Stimulated activated CD8-positive, alpha-beta memory T cell treated with anti-CD3 and anti-CD28 coated beads, Interleukin-2, amount 100 ng/mL, for 1 hour (primary cell): ENCODE measurements at places on chromosomes 5 and 9.

GRCh38 chr9:110620726-110621125 is 41.2 kb upstream of the SVEP1 start:
- DNase-seq, result no peak

DNA sequence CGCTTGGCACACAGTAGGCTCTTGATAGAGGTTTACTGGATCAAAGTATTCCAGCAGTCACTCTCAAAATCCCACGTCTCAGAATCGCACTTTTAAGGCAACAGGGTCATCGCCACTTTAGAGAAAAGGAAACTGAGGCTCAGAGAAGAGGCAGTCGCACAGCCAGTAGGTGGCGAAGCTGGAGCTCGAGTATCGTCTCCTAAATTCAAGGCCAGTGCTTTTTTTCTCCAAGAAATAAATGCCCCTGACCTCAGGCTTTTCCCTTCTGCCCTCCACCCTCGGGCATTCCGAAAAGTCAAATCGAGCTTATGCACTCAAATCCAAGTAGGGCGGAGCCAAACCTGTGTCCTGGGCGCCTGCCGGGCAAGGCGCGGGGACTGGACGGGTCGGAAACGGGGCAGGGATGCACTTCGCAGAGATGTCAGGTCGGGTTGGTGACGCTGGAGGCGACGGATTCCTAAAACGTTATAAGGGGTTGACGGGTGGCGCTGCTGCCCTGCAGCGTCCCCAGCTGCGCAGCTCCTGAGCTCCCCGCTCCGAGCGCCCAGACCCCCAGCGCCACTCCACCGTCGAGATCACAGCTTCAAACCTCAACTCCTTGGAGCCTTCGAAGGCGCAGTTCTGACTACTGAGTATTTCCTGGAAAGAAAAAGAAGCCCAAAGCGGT is 4.7 kb upstream of the FOXB2 start:
- no peak for DNase-seq

DNA sequence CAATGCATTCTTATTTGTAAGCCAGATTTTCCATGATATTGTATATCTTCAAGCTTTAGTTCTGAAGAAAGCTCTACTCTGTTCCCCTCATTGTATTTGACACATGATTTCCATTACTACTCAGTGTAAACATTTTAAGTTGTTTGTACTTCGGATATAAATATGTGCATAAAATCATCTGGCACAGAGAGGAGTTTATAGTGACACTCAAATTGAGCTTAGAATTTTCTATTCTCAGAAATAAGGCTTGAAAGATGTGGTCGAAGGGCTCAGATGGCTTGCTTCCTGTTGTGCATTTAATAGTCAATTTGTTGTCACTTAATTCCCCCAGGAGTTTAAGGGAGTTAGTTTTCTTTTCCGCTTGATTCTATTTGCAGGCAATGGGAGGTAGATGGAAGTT is 88.8 kb downstream of the PPIC start:
- DNase-seq, result no peak

GRCh38 chr9:92977279-92977678 is 30.0 kb downstream of the FGD3 start:
- no peak for DNase-seq

DNA sequence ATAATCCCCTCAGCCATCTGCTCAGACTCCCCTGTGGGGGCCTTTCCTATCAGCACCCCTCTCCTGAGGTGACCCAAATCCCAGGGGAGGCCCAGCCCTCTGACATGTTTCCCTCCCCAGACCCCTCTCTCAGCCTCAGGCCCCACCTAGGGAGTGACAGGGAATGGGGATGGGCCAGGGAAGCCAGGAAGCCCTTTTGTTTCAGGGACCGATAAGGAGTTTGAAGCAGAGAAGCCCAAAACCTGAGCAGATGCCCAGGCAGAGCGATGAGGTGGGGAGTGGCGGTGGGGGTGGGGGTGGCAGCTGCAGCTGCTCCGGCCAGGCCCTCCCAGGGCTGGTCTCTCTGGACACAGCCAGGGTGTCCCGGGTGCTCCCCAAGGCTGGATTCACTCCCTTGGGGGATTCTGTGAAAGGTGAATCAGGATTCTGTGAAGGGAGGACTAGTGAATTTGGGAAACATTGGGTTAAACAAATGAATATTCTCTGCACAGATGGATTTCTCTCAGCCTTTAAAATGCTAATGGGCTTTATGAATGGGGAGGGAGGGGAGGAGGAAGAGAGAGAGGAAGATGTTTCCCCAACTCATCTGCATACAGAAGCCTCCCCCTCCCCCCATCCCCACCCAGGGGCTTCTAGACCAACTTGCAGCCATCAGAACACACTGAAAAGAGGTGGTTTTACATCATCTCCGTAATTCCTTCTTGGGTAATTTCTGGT is 17.4 kb downstream of the AKNA start:
- DNase-seq, result no peak

DNA sequence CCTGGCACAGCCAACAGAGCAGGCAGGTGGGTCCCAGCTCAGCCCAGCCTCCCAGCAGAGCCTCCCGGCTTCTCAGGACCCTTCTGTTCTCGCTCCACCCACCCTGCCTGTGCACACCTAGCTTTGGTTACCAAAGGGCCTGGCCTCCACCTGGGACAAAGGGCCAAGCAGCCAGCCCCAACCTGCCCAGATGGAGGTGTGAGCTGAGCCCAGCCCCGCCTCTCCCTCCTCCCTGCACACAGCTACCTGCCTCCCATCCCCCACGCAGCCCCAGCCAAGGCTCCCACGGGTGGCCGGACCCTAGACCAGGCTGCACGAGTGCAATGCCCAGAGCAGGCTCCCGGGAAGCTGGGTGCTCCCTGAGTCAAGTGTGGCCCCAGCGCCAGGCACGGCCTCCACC is 5.6 kb downstream of the TPRN start:
- DNase-seq, result no peak

- DNase-seq, result no peak
These were observed 815.8 kb downstream of the EFNA5 start for GRCh38 chr5:106854922-106855321.

- DNase-seq, result no peak
These were observed 316.8 kb downstream of the BRINP1 start for GRCh38 chr9:119052339-119053030.

DNA sequence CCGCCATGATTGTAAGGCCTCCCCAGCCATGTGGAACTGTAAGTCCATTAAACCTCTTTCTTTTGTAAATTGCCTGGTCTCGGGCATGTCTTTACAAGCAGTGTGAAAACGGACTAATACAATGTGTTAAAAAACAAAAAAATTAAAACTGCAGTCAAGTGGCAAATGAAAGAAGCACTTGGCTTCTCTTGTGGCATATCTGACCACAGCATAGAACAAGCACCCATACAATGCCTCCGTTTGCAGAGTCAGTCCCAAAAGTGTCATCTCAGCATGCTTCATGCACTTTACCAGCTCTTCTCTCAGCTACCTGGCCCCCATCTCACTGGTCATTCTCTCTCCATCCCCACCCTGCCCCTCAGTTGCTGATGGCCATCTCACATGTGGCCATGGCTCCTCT is 51.1 kb upstream of the DAPK1 start:
- no peak for DNase-seq

DNA sequence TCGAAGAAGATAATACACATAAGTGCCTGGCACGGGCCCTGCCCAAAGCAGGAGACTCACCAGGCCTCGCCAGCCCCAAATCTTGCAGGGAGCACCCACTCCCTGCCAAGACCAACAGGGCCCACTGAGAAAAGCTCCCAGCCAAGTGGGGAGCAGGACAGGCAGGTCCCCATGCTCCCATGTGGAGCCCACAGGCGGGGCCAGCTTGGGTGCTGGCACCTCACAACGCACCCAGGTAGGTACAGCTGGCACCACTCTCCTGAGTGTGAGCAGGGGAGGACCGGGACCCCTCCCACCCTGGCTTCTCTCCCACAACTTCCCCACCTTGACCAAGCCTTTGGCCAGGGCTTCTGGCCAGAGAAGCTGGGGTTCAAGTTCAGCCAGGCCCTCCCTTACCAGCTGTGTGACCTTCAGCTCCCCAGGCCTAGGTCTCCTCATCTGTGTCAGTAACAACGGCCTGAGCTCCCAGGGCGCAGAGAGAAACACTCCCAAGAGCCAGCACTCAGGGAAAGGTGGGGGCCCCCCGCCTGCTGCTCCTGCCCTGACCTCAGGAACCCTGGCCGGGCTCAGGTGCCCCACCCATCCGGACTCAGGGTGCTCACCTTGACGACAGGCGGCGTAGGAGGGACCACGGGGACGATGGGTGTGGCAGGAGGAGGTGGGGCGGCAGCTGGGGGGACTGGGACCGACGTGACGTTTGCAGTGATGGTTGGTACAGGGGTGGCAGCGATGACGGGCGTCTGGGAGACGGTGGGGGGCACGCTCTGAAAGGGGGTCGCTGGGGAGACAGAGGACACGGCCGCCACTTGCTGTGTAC is 17.8 kb downstream of the BRD3 start:
- DNase-seq, result no peak

- DNase-seq, result no peak
These were observed 48.9 kb upstream of the CDKN2AIPNL start for GRCh38 chr5:134460551-134460950.

GRCh38 chr5:87156631-87157030 is 111.1 kb upstream of the RASA1 start:
- no peak for DNase-seq
